ENCODE measurements at places on chromosomes 12 and 14.
A peak's percentile ranks its signal among the peaks of the same experiment; 100 is the strongest.

DNA sequence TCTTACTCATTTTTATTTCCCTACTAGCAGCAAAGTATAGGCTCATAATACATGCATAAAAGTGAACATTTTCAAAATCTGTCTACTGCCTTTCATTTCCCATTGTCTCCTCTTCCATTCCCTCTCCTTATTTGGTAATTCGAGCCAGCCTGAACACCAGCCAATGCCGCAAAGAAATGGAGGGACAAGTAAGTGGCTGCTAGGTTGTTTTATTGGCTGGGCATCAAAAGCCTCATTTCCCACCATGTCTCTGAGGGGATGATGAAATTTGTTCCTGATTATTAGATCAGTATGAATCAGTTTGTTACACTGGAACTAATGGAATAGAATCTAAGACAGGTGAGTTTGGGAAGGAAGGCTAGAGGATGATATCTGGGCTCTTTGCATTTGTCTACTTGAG is 143.5 kb downstream of the KCNA5 start:
- DNase-seq, result peak; percentile 22

- no peak for DNase-seq
Observed at GRCh38 chr14:73787486-73788316, 63.9 kb upstream of the PTGR2 start.

DNA sequence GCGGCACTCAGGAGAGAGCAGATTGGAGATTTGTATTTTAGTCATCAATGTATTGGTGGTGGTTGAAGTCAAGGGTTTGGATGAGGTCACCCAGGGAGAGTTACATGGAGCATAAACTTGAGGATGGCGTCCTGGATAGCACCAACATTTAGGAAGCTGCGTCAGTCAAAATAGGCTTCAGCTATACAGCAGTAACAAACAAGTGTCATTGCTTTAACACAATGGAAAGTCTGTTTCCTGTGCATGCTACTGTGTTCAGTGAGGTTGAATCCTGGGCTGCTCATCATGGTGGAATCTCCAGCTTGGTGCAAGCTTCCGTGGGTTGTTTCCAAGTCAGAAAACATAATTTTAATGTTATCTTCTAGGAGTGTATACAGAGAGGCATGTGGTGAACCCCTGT is 180.4 kb downstream of the CFAP54 start:
- no peak for DNase-seq

- no peak for DNase-seq
Observed at GRCh38 chr12:99131751-99132199, 486.7 kb downstream of the APAF1 start.

- DNase-seq, result no peak
Observed at GRCh38 chr12:402029-402389, 565 bp downstream of the CCDC77 start.

- DNase-seq, result no peak
Observed at GRCh38 chr14:101591121-101591520, 29.8 kb downstream of the DIO3 start.

- DNase-seq, result no peak
Observed at GRCh38 chr14:22925513-22925912, 3.7 kb downstream of the PRMT5 start.

DNA sequence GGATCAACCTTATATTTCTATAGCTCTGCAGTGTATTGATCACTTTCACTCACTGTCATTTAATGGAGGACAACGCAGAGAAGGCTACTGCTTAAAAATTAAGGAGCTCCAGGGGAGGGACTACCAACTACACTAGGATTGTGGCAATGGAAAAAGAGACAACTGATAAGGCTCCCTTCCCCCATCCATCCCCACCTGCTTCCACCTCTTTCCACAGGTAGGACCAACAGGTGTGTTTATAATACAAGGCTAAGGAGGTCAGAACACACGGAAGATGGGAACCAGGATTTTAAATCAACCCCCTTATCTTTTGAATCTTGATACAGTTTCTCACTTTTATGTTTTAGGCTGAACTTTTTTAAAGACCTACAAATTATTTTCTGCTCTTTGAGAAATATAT is 90.8 kb downstream of the STAB2 start:
- DNase-seq, result no peak

- DNase-seq, result no peak
Observed at GRCh38 chr12:124541322-124541721, 26.1 kb downstream of the NCOR2 start.

DNA sequence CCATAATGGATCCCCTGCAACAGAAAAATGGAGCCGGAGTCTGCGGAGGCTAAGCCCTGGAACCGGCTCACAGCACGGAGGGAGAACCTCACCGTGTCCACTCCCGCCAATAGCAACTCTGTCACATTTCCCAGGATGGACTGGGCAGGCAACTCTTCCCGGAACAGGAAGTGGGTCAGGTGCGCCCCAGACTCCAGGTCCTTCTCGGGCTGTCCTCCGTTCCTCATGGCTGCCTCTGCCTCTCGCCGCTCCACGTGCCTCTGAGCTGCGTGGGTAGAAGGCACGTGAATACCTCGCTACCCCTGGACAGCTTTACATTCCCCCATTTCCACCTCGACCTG is 2.2 kb downstream of the CYP27B1 start:
- DNase-seq, result peak; percentile 14

GRCh38 chr14:106080922-106081321 is 554.5 kb downstream of the TMEM121 start:
- DNase-seq, result no peak

DNA sequence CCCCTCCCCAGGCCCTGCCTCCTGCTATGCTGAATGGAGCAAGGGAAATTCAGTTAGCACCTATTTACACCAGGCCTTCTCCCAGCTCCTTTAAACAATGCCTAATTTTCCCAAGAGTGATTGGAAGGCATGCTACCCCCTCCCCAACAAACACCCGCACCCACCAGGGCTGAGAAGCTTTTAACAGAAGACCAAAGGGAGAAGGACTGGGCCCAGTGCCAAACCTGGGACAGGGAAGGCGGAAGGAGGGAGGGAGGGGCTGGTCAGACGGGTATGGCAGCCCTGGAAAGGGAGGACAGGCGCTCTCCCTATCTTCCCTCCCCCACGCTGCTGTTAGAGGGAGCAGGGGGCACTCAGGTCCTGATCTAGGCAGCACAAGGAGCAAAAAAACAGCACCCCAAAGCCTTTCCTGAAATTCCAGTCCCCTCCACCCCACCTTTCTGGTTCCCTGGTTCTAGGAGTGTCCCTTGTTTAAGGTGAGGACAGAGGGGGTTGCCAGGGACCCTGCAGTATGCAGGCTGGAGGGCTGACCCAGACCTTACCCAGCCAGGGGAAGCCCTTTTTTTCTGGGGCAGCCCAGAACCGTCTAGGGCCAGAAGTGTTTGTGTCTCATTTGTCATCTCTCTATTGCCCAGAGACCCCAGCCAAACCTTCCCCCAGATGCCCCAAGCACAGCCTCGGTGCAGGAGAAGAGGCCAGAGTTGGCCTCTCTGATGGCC is 2.4 kb upstream of the KRT8 start:
- DNase-seq, result peak; percentile 69

- no peak for DNase-seq
Observed at GRCh38 chr14:22919601-22919921, 612 bp upstream of the RBM23 start.

DNA sequence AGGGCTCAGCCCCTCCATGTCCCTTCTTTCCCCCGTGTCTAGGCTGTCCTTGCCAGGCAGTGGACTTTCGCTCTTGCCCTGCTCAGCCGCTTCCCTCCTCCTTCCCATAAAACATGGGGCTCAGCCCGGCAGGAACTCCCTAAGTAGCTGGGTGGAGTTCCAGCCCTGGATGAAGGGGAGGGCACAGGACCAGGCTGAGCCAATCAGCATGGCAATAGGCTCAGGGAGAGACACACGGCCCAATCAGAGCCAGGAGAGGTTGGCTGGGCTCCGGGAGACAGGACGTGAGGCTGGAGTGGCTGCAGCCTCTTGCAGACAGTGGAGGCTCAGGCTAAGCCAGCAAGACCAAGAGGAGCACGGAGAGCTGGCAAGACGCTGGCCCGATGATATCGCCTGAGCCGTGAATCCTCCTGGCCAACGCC is 54.3 kb downstream of the GALNT9 start:
- peak; percentile 29 for DNase-seq

DNA sequence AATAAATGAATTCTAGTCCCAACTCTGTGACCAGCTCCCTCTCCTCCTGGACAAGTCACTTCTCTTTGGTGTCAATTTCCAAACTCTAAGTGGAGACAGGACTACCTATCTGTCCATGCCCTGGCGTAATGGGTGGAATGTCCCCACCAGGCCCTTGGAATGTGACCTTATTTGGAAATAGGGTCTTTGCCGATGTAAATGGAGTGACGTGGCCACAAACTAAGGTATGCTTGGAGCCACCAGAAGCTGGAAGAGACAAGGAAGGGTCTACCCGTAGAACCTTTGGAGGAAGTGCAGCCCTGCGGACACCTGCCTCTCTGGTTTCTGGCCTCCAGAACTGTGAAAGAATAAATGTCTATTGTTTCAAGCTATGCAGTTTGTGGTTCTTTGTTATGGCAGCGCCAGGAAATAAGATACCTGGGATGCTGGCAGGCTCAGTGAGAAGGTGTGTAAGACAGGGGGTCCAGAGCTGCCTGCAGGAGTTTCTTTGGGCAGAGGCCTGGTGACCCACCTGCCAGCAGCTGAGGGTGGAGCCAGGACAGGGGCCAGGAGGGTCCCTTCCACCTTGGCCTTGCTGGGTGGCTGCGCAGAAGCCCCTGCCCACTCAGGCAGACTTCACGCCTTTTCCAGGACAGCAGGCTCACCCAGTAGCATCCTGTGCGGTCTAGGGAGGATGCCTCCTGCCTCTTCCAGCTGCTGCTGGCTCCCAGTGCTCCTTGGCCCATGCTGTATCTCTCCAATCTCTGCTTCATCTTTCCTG is 45.8 kb downstream of the ARL6IP4 start:
- no peak for DNase-seq

- no peak for DNase-seq
Observed at GRCh38 chr14:31078766-31079165, 52.6 kb upstream of the STRN3 start.

DNA sequence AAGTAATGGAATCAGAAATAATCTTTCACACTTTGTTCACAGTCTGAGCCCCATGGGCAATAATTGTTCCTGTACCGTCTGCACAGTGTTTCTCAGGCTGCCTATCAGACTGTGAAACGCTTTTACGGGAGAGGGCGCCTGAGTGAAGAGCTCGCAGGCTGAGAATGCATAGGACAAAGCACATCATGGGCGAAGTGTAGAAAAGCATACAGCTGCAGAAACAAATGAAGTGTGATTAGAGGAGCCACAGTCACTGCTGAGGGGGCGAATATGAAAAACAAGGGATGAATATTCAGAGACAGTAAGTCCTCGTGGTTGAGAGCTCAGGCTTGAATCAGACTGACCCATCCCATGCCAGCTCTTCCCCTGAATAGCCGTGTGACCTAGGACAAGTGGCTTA is 438.4 kb upstream of the DCN start:
- DNase-seq, result no peak

DNA sequence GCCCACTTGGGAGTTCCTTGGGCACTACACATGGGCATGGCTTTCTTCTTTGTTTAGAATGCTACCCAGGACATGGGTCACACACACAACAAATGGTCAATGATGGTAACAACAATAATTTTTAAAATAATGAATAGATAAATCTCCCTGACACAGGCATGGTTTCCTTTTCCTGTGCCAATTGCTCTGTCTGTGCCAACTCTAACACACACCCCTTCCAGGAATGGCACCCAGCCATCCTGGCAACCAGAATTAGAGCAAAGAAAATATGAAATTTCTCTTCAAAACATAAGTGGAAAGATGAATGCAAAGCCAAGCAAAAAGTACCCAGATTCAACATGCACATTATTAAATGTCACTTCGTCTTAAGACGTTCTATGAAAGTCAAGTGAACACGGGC is 104.9 kb upstream of the SOX5 start:
- DNase-seq, result no peak

DNA sequence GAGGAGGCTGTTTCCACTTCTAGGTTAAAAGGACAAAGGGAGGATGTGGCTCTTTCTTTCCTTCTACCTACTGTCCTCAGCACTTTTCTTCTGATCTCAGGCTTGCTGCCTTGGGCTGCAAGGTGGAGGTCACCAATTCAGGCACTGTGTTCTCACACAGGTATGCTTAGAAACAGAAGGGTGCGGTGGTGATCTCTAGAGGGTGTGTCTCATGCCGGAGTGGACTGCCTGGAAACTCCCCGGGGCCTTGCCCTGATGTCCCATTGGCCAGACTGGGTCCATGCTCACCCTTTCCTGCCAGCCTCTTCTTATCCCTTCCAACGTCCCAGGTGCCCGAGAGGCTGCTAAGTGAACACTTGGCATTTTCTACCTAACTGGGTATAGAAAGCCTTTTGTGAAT is 1197.6 kb downstream of the AACS start:
- no peak for DNase-seq

- DNase-seq, result no peak
Observed at GRCh38 chr12:111557271-111558106, 41.6 kb downstream of the ATXN2 start.

DNA sequence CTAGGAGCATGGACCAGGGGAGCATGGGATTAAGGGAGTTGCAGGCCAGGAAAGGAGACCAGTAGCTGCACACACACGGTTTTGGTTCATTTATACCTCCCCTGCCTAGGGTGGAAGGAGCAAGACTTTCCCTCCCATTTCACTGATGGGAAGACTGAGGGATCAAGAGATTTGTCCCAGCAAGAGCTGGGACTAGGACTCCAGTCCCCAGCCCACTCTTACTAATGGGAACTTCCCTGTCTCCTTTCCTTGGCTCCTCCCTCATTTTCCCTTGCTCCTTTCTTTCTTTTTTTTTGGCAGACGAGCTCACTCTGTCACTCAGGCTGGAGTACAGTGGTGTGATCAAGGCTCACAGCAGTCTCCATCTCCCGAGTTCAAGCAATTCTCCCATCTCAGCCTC is 13.0 kb downstream of the SCNN1A start:
- DNase-seq, result no peak

GRCh38 chr12:56375598-56376434 is 13.2 kb upstream of the APOF start:
- DNase-seq, result no peak

GRCh38 chr12:44247588-44247987 is 411.7 kb downstream of the TMEM117 start:
- no peak for DNase-seq

GRCh38 chr14:68607867-68608573 is 184.8 kb downstream of the ZFP36L1 start:
- DNase-seq, result peak; percentile 45

- DNase-seq, result no peak
Observed at GRCh38 chr12:52630008-52630500, 11.7 kb upstream of the KRT73 start.
